ENCODE measurements at places on chromosomes 12 and 14. TPM values are rescaled to one million over a fixed set of nuclear protein-coding genes. Genes with fewer than 3 reads are reported as not detected.

The CYP27B1 gene
- total RNA-seq = not detected

The DENR gene
- 62.3 TPM for total RNA-seq

The NR1H4 gene
- total RNA-seq = 1.2 TPM

The ERH gene
- total RNA-seq = 121 TPM

The KRT8 gene
- 0.92 TPM for total RNA-seq

The CCDC88C gene
- 60.0 TPM for total RNA-seq

The CRY1 gene
- 49.4 TPM for total RNA-seq

The DPPA3 gene
- total RNA-seq = not detected
